Natural killer cell (primary cell): ENCODE measurements at places on chromosomes 5 and 9.

- H3K27ac ChIP-seq = no peak overlapping the region
- DNase-seq = no peak
- peaks cover 8% of the 10 kb centered on the region for H3K4me1 ChIP-seq
- H3K36me3 ChIP-seq = peaks cover 6% of the 10 kb centered on the region
These were observed 3.6 kb downstream of the FBXO38 start for GRCh38 chr5:148387325-148387724.

DNA sequence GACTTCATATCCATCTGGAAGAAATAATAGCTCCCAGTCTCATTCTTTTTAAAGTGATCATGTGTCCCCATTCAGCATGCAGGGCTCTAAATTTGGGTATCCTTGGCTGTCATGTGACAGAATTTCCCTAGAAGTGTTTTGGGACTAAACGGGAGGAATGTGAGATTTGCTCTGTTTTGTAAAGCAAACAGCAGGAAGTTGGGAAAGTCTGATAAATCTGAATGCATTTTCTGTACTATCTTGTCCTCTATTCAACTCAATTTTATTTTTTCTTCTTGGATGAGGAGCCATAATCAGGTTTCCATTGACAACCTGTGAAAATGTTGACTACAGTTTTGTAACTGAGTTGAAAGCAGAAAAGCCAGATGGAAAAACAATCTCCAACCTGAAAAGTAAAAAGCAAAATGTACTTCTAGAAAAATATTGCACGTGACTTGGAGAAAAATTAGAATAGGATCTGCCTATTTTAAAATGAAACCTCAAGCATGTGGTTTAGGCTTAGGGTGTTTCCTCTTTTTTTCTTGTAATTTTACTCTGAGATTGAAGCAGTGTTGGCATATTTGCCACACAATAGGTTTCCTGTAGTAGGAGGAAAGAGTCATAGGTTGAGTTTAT lies 76.2 kb upstream of the IL6ST start:
- no peak overlapping the region for H3K27ac ChIP-seq
- H3K27me3 ChIP-seq = no peaks in the 10 kb centered on the region
- no peaks in the 10 kb centered on the region for H3K36me3 ChIP-seq
- no peak overlapping the region for H3K4me3 ChIP-seq

DNA sequence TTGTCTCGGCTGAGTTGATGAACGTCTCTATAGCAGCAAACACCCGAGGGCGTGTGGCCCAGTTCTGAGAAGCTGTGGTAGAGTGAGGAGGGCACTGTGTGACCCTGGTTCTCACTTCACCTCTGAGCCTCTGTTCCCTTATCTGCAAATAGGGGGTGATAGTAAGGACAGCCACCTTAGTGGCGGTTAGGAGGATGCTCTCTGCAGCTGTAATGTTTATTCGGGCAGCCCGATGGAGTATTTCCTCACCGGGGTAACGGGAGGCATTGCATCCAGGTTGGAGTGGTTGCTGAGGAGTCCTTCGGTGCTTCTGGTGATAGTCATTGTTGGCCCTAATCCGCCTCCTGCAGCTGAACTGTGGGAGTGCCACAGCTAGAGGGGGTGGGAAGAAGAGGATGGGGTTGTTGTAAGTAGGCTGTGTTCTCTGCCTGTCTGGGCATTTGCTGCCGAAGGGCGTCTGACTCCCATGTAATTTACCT lies 13.9 kb downstream of the PRRC2B start:
- DNase-seq = peak; percentile 82
- peak overlapping the region; percentile 92 for H3K27ac ChIP-seq
- H3K36me3 ChIP-seq = no peaks in the 10 kb centered on the region

GRCh38 chr5:6483880-6484382 lies 35.3 kb downstream of the UBE2QL1 start:
- H3K4me1 ChIP-seq = no peaks in the 10 kb centered on the region
- no peaks in the 10 kb centered on the region for H3K27me3 ChIP-seq
- H3K27ac ChIP-seq = no peak overlapping the region
- no peaks in the 10 kb centered on the region for H3K36me3 ChIP-seq
- no peak overlapping the region for H3K4me3 ChIP-seq
- DNase-seq = no peak

GRCh38 chr9:19551124-19551929 lies 142.5 kb downstream of the ACER2 start:
- DNase-seq = no peak
- no peak overlapping the region for H3K27ac ChIP-seq

- H3K36me3 ChIP-seq = no peaks in the 10 kb centered on the region
- no peak overlapping the region for H3K27ac ChIP-seq
- no peak overlapping the region for H3K4me3 ChIP-seq
- DNase-seq = peak; percentile 11
- H3K4me1 ChIP-seq = peaks cover 3% of the 10 kb centered on the region
These were observed 20.9 kb upstream of the ARHGAP26 start for GRCh38 chr5:142749321-142749720.

DNA sequence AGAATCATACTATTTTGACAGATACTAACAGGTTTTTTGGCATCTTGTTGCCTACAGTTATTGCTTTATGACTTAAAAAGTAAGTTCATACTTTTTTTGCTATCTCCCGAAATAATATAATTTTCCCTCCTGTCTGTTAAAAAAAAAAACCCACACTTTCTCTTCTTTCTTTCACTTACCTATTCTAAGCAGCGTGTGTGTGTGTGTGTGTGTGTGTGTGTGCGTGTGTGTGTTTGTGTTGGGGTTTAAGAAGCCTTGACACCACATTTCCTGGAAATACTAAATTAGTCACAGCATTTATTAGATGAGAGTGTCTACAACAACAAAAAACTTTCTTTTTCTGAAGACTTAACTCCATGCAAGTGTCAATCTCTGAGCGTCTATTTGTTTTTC lies 12.4 kb downstream of the TNFAIP8 start:
- no peaks in the 10 kb centered on the region for H3K27me3 ChIP-seq
- DNase-seq = no peak
- no peaks in the 10 kb centered on the region for H3K36me3 ChIP-seq
- peak overlapping the region; percentile 70 for H3K27ac ChIP-seq
- peaks cover 33% of the 10 kb centered on the region for H3K4me1 ChIP-seq

DNA sequence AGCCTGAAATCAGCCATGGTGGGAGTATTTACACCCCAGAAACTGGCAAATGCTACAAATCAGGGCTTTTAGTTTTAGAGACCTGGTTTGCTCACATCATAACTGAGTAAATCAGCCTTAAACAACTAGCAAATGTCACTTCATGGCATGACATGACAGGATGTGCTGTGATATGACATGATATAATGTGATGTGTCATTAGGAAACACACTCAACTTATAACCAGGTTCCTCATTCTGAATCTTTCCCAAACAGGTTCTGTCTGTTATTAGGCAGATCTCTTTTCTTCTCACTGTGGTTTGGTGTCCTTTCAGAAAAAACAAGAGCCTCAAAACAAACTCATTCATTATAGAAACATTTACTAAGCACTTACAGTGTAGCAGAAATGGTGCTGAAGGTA lies 90.5 kb downstream of the ADAMTS12 start:
- H3K36me3 ChIP-seq = no peaks in the 10 kb centered on the region
- no peaks in the 10 kb centered on the region for H3K4me1 ChIP-seq
- H3K27ac ChIP-seq = no peak overlapping the region
- H3K4me3 ChIP-seq = no peak overlapping the region
- no peak for DNase-seq
- H3K27me3 ChIP-seq = no peaks in the 10 kb centered on the region

DNA sequence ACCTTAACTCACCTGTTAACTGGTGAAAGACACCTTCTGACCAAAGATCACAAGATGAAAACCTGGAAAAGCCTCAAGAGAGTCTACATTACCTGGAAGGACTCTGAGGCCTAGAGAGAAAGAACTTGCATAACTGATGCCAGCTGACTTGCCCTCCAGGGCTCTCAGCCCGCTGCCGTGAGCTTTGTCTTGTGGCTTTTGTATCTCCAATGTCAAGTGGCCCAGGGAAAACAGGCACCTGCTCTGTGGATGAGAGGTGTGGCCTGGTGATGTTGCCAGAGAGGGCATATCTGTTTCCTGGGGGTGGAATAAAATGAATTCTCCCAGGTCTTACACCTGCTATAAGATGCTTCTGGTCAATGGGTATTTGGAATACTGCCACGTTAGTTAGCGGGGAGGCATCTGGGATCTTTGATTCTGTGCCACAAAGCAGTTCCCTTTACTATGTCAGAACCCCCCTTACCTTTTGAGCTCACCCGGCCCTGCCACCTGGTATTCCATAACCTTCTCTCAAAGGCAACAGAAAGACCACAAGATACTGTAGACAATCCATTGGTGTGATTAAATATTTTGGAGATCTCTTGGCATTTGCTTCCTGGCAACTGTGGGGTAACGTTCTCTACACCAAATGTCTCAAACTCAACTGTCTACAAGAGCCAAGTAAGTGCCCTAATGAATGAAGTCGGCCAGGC lies 54.9 kb upstream of the N4BP3 start:
- no peak overlapping the region for H3K27ac ChIP-seq
- no peak overlapping the region for H3K4me3 ChIP-seq
- H3K4me1 ChIP-seq = no peaks in the 10 kb centered on the region
- no peak for DNase-seq

DNA sequence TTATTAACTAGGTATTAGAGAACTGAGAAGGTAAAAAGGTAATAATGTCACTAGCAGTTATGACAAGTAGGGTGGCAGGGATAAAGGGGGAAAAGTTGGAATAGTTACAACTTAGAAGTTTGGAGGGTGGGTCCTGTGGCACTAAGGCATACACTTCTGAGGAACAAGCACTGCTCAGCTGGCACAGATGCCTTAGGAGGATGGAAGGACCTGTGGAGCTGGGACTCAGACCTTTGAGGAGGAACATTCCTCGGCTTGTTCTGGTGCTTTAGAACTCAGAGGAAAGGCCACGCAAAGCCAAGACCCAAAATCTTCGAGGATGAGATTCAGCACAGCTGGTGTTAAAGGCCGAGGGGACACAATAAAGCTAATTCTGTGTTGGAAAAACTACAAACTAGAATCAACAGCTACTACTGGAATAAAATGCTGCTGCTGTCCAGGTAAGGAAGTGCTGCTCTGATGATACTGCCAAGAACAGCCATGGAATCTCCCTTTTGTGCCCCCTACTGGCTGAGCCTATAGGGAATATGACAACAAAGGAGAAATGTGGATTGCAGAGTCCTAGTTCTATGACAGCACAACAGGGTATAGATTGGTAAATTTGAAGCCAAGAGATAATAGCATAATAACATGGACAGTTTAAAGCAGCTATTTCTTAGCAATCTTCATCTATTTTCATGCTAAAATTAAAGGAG lies 126.7 kb downstream of the SLC25A46 start:
- H3K4me1 ChIP-seq = no peaks in the 10 kb centered on the region
- no peaks in the 10 kb centered on the region for H3K36me3 ChIP-seq
- H3K27me3 ChIP-seq = no peaks in the 10 kb centered on the region
- peak; percentile 1 for DNase-seq
- H3K4me3 ChIP-seq = no peak overlapping the region

GRCh38 chr9:120507936-120508510 lies 71.9 kb downstream of the CDK5RAP2 start:
- no peaks in the 10 kb centered on the region for H3K27me3 ChIP-seq
- DNase-seq = no peak
- H3K27ac ChIP-seq = no peak overlapping the region

DNA sequence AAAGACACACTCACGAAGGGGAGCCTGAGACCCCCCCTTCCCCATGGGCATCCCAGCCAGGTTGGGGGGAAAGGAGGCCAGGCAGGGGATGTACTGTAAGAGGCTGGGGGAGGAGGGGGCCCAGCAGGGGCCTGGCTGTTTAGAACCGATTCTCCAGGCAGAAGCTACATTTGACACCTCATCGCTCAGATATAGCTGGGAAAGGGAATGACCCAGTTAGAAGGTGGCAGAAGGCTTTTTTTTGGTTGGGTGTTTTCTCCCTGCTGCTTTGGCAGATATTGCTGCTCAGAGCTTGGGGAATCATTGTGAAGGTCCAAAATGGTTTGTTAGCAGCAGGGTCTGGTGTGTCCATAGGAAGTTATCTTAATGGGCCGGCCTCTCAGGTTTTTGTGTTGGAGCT lies 6.0 kb downstream of the CDX1 start:
- peaks cover 7% of the 10 kb centered on the region for H3K27me3 ChIP-seq
- H3K36me3 ChIP-seq = no peaks in the 10 kb centered on the region
- no peak for DNase-seq
- H3K27ac ChIP-seq = no peak overlapping the region
- H3K4me3 ChIP-seq = no peak overlapping the region
- H3K4me1 ChIP-seq = peaks cover 3% of the 10 kb centered on the region

GRCh38 chr9:17725399-17726010 lies 146.6 kb downstream of the SH3GL2 start:
- H3K27me3 ChIP-seq = no peaks in the 10 kb centered on the region
- H3K36me3 ChIP-seq = no peaks in the 10 kb centered on the region
- no peak for DNase-seq
- no peak overlapping the region for H3K27ac ChIP-seq
- no peaks in the 10 kb centered on the region for H3K4me1 ChIP-seq
- no peak overlapping the region for H3K4me3 ChIP-seq

- H3K27me3 ChIP-seq = no peaks in the 10 kb centered on the region
- H3K4me3 ChIP-seq = no peak overlapping the region
- peaks cover 3% of the 10 kb centered on the region for H3K4me1 ChIP-seq
These were observed 285.4 kb downstream of the TLE4 start for GRCh38 chr9:79857188-79857587.

GRCh38 chr9:74447451-74448193 lies 49.5 kb upstream of the RORB start:
- H3K27ac ChIP-seq = no peak overlapping the region
- H3K4me3 ChIP-seq = no peak overlapping the region
- no peaks in the 10 kb centered on the region for H3K36me3 ChIP-seq
- no peaks in the 10 kb centered on the region for H3K27me3 ChIP-seq
- no peaks in the 10 kb centered on the region for H3K4me1 ChIP-seq
- DNase-seq = no peak

GRCh38 chr5:61301341-61302199 lies 30.5 kb upstream of the ZSWIM6 start:
- H3K4me3 ChIP-seq = no peak overlapping the region
- H3K4me1 ChIP-seq = no peaks in the 10 kb centered on the region
- no peak for DNase-seq
- no peaks in the 10 kb centered on the region for H3K27me3 ChIP-seq

- no peak for DNase-seq
- H3K27me3 ChIP-seq = no peaks in the 10 kb centered on the region
- no peaks in the 10 kb centered on the region for H3K36me3 ChIP-seq
- peak overlapping the region; percentile 19 for H3K27ac ChIP-seq
- H3K4me3 ChIP-seq = no peak overlapping the region
- H3K4me1 ChIP-seq = peaks cover 23% of the 10 kb centered on the region
These were observed 46.0 kb downstream of the VAV2 start for GRCh38 chr9:133945977-133946753.

DNA sequence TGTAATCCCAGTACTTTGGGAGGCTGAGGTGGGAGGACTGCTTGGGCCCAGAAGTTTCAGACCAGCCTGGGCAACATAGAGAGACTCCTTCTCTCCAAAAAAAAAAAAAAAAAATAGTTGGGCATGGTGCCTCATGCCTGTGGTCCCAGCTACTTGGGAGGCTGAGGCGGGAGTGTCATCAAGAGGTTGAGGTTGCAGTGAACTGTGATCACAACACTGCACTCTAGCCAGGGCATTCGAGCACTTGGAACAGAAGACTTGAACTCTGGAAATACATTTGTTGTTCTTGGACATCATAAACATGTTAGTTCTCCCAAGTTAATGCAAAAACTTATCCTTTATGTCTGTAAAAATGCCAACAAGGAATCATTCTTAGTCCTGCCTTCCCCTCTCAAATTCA lies 29.6 kb downstream of the EHMT1 start:
- no peaks in the 10 kb centered on the region for H3K27me3 ChIP-seq
- DNase-seq = no peak
- peaks cover 28% of the 10 kb centered on the region for H3K36me3 ChIP-seq
- no peak overlapping the region for H3K4me3 ChIP-seq
